ENCODE measurements at places on chromosomes 13 and 19.

- no peak for DNase-seq
Measured at GRCh38 chr19:19475015-19475765, 40.2 kb downstream of the TSSK6 start.

- no peak for DNase-seq
Measured at GRCh38 chr13:113533161-113533840, 42.8 kb upstream of the DCUN1D2 start.

DNA sequence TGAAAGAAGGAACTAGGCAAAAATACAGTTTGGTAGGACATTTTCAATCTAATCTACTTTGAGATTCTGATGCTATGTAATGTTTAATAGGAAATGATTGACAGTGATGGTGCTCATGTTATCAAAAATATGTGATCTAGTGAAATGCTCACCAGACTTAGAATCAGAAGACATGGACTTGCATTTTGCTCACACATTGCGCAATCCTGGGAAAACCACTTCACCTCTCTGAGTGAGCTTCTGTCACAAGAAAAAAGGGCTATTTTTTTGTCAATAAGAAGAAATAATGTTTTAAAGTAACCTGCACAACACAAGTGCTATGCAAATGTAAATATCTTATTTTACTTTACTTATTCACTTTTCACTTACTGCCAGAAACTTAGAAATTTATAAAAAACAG, 380.9 kb upstream of the HTR2A start:
- DNase-seq = no peak

GRCh38 chr13:61138857-61139256, 276.8 kb downstream of the PCDH20 start:
- no peak for DNase-seq

DNA sequence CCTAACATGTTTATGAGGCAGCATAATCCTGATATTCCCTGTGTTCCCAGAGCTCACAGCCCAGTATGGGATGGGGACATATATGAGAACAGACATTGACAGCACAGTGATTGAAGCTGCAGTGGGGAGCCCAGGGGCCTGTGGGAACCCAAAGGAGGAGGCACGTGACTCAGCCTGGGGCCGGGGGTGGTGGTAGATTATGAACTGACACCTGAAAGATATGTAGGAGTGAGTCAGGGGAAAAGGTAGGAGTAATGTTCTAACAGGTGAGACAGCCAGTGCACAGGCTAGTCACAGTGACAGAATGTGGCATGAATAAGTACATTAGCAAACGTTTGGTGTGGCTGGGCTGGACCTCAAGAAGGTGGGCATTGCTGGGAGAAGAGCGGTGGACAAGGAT, 29.0 kb downstream of the CKM start:
- no peak for DNase-seq

DNA sequence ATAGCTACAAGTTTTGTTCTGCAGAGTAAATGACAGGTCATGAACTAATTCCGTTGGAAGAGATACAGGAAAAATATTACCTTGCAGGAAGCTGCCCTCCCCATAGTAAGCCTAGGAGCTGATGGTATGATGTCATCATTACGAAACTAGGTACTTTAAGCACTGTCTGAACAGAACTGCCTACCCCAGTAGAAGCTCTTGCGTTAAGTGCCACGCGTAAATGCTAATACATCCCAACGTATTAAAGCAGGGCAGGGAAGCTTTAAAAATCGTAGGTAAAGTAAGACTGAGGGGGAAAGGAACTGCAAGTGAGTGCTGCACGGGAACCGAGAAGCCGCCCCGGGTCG, 572 bp downstream of the UGGT2 start:
- peak; percentile 56 for DNase-seq

DNA sequence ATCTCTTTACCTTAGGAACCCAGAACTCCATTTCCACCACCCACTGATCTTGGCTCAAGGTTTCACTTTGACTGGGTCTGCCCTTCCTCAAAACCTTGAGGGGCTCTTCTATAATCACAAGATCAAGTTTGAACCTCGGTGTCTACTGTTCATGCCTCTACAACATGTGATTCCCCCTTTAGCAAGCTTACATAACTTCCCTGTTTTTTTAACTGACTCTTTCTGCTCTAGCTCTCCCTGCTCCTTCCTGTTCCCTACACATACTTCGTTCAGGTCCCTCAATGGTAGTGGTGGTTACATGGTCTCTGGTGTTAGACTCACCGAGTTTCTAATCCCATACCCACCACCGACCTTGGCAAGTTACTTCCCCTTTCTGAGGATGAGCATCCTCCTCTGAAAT, 26.7 kb downstream of the CEACAM8 start:
- DNase-seq = no peak

DNA sequence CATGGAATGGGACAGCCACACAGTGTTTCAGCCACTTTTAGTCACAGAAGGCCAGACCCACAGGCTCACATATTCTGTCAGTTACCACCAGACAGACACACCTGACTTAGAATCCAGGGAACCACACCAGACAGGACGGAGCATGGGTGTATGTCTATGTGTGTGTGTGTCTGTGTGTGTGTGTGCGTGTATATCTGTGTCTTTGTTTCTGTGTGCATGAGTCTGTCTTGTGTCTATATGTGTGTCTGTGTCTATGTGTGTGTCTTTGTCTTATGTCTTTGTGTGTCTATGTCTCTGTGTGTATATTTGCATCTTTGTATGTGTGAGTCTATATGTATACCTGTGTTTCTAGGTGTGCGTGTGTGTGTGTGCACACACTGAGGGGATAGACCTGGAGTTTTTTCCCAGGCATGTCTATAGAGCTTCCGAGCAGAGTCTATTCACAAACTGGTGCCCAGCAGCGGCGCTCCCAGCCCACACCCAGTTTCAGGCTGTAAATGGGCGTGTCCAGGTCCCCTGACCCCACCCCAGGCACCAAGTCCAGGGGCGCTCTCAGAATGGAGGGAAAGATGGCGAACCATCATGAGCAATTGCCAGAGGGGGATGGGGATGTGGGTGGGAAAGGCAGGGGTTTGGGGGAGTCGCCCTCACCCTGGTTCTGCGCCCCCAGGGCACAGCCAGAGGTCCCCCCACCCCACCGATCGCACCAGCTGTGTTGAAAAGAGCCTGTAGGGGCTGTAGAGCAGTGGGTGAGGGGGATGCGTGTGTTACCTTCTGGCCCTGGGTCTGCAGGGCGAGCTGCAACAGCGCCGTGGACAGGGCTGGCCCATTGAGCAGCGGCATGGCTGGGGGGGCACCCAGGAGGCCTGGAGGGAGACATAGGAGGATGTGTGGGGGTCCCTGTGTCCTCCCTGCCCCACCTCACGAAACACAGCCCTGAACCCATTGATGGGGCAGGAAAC, 6.3 kb upstream of the FDX2 start:
- DNase-seq = no peak

DNA sequence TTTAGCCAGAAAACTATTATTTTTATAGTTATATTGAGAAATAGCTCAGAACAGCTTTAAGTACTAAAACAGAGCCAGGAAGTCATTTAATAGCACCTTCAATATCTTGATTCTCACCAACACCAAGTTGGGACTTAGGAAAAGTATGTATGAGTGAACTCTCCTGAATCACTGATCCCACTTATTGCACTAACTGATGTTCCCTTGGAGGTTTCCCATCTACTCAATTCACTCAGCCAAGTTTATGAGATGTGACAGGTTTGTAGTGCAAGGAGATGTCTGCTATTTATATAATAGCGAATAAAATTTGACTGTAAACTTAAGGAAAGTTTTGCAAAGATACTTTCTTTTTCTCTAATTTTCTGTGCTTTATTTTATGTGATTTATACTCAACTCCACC, 1147.6 kb upstream of the PCDH20 start:
- DNase-seq = no peak

- DNase-seq = peak; percentile 35
Measured at GRCh38 chr13:95834134-95834765, 157.3 kb downstream of the DNAJC3 start.

DNA sequence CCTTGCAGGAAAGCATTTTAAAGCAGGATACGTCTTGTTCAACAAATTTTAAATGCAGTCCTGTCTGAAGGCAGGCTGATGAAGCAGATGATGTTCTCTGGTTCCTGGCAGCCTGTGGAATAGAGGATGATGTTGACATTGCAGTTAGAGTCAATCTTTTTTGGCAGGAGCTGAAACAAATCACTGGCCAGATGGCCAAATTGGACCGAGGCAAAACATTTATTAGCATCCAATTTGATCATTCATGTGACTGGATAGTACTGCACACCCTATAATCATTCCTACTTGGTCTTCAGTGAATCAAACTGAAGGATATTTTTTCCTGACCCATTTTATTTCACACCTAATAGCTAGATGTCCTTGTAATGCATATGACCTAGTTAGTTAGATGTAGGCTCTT, 172.2 kb upstream of the SLC10A2 start:
- no peak for DNase-seq

DNA sequence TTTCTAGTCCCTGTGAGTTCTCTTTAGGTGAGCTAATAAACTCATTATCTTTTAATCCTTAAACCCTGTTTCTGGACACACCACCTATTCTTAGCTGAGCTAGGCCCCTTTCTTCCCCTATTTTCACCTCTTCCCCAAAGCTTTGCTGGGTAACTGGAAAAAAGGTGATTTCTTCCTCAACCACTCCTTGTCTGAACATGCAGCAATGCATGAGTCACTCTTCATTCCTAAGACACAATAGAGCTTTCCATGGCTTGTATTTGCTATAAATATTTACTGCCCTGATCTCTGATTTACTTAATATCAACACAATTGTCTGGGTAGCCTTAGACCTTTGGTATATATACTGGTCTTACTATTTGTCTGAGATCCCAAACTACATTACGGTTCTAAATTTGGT, 370.9 kb downstream of the KLF5 start:
- peak; percentile 34 for DNase-seq

- no peak for DNase-seq
Measured at GRCh38 chr19:2266183-2266993, 10.2 kb upstream of the JSRP1 start.

- no peak for DNase-seq
Measured at GRCh38 chr13:91168386-91168711, 179.1 kb upstream of the MIR17HG start.

DNA sequence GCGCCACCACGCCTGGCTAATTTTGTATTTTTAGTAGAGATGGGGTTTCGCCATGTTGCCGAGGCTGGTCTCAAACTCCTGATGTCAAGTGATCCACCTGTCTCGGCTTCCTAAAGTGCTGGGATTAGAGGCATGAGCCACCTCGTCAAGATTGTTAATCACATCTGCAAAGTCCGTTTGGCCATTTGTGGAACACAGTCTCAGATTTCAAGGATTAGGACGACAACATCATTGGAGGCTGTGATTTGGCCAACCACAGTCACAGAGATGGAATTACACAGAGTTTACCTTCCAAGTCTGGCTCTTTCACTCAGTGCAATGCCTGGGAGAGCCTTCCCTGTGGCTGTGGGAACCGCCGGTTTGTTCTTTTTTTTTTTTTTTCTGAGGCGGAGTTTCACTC, 17.8 kb downstream of the SULT2B1 start:
- no peak for DNase-seq

DNA sequence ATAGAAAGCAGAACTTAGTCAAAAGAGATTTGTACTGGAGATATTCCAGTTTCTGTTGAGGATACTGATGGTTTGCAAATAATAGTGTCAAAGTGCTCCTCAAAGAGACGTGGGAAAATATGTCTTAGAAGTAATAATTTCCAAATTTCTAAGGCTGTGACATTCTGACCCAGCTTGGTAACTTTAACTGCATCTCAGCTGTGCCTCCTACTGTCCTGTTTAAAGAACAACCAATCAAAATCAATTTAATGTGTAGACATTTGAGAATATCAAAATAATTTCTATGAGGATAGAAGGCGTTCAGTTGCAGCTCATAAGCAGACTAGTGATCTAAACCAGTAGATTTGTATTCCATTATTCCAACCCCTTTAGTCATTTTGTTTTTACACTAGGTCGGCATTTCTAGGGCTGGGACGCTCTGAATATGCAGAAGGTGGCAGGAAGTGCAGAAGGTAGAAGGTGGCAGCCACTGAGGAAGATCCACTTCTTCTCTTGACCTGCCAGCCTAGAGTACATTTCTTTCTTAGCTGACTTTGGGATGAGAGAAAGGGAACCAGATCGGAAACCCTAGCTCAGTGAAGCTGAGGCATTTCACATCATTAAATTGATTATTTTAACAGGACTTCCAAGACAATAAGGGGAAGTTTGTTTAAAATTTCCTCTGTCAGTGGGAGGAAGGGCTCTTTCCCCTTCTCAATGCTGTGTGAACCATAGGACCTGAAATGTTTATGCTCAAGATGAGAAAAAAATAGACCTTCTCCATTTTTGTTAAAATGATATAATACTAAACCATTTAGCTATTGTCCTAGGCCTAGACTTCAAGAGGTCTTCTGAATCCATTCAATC, 67.5 kb downstream of the COL4A1 start:
- DNase-seq = no peak

DNA sequence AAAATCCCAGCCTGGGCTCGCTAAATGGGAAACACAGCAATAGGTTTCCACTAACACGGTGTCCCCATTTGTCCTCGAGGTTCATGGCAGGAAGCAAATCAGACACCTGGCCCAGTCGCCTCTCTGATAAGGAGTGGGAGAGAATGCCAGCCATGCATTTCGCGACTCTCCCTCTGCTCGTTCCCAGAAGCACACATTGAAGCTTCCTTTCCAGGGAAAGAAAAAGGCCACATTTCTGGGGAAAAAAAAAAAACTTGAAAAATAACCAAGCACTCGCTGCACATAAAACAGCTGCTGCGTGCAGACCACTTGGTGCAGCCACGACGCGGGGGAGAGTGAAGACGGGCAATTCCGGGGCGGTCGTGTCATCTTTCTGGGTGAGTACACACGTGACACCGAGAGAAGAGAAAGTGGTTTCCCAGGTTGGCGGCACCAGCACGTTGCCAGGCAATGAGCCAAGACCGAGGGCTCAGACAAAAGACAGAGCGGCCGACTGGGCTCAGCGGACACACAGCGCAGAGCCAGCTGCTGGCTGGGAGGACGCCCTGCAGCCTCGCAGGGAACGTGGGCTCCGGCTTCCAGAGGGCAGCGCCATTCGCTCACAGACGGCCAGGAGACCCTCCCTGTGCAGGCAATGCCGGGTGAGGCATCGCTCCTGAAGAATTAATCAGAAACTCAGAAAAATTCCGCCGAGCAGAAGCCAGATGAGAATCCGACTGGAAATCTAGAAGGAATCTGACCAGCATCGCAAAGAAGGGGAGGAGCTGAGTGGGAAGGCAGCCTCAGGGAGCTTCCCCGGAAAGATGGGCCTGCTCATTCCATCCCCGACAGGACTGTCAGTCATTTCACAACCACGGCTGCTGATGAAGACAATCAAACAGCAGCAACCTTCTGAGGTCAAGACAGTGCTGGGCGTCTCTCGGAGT, 83.2 kb upstream of the IRS2 start:
- DNase-seq = peak; percentile 93

DNA sequence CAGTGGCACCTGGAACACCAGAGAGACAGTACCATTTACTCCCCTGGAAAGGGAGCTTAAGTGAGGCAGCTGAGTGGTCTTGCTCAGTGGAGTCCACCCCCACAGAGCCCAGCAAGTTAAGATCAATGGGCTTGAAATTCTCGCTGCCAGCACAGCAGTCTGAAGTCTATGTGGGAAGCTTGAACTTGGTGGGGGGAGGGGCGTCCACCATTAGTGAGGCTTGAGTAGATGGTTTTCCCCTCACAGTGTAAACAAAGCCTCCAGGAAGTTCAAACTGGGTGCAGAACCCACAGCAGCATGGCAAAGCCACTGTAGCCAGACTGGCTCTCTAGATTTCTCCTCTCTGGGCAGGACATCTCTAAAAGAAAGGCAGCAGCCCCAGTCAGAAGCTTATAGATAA, 30.3 kb upstream of the CEACAM4 start:
- no peak for DNase-seq

Measured in Caki2 (cell line).